Left hindlimb (tissue), 1 donor: ENCODE measurements at places on chromosomes 4 and X.

GRCh38 chr4:129164243-129164642 lies 68.3 kb downstream of the C4orf33 start:
- no peak for DNase-seq

- peak; percentile 30 for DNase-seq
Observed at GRCh38 chr4:2256781-2257191, 5.1 kb downstream of the MXD4 start.

- DNase-seq: no peak
Observed at GRCh38 chr4:139756391-139757180, 91.0 kb downstream of the MGST2 start.

- no peak for DNase-seq
Observed at GRCh38 chr4:37601531-37601930, 84.6 kb downstream of the RELL1 start.

GRCh38 chr4:10023050-10023419 lies 1.7 kb upstream of the SLC2A9 start:
- DNase-seq: no peak

GRCh38 chr4:48543796-48544195 lies 53.7 kb downstream of the ZAR1 start:
- no peak for DNase-seq
